SK-N-MC (cell line): ENCODE measurements at places on chromosomes 16 and 17.

DNA sequence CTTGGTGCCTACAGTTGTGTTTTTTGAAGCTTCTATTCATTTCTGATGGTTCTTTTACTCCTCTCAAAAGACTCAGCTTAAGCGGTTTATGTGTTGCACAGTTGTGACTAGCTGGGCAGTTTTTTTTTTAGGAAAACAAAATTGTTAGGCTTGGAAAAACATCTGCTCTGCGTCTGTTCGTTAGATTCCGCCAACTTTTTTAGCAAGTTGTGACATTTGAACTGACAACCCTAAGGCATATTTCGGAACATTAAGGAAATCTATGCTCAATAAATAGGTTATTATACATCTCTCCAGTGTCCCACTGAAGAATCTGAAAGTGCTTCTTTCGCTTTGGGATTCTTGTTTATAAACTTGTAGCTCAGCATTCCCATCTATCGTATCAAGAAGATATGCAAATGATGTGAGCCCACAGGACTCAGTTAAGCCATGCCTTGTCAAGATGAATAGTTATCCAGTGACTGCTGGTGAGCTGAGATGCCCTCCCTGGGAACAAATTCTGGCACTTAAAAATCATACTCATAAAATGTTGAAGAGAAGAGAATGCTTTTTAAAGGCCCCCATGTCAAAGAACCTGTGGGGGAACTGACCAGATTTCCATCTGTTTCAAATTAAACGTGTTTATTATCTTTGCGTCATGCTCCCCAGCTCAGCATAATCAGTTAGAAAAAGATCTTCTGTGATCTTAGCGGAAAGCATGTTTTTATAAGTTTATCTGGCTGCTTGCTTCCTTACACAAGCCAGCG, 109.0 kb upstream of the FAM20A start:
- peak; percentile 67 for DNase-seq

DNA sequence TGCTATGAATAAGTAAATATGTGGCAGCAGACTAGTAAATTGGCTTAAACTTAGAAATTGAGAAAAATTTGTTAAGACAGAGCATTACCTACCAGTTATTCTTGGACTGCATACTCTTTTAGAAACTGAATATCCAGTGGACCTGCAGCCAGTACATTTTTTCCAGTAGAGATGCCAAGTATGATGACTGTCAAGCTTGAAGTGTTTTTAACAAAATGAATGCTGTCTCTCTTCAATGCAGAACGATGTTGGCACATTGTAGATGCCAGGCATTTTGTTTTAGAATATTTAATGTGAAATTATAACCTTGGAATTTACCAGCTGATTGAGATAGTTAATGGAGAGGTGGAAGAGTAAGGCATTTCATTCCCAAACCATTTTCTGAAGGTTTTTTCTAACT, 52.5 kb downstream of the NFAT5 start:
- DNase-seq: no peak

DNA sequence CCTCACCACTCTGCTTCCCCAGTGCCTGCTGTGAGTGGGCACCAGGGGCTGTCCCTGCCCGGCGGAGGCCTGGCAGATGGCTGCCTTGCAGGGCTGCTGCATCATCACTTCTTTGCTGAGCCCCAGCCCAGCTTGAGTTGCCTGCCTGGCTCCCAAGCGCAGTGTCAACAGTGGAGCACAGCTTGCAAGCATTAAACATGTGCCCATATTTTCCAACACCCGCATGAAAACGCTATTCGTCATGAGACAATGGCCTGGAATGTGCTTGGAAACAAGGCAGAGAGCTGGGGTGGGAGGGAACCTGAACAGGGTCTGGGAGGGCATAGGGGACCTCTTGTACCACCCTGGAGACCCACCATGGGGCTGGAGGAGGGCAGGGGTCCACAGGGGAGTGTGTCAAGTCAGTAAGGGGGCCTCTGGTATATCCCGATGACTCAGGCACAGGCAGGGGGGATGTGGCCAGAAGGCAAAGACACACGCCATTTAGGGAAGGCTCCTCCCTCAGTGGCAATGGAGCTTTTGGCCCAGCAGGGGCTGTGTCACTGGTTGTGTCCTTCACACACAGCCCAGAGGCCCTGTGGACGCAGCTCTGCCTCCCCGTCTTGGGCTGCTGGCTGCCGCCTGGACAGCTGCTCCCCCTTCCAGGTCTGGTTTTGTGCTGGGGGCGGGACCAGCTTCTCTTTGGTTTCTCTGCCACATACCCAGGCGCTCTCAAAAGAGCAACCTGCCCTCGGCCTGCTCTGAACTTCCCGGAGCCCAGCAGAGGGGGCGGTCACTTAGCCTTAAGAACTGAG, 17.4 kb upstream of the MTSS2 start:
- no peak for DNase-seq

DNA sequence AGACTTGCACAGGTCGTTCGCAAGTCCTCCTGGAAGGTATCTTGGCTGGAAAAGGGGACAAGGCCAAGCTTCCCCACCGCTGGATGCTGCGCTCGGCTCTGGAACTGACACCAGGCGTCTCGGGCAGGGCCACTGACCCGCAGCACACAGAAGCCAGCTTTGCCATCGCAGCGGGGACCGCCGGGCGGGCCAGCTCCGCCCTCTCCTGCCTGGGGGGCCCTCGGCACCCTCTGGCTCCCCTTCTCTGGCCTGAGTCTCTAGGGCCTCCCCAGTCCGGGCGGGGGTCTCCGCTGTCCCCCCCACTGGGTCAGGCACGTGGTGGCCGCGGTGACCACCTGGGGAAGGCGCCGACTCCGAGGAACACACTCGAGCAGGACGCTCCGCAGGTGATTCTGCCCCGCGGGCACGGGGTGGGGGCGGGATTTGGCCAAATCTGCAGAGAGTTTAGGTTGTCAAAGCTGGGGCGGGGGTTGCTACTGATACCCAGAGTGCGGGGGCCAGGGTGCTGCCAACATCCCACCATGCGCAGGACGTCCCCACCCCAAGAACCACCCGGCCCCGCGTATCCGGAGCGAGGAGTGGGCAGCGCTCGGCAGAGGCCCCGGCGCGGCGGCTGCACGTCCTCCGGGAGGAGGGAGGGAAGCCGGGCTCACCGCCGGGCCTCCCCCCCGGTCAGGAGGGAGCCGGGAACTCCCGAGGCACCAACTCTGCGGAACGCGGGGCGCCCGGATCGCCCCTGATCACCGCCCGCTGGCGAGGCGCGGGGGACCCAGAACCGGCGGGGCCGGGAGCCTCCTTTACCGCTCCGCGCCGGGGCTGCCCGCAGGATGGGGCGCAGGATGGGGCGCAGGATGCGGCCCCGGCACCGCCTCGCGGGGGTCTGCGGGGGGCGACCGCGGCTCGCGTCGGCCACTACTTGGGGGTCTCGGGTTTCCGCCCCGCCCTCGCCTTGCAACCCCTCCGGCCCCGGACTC, 744 bp upstream of the METRNL start:
- DNase-seq: no peak

DNA sequence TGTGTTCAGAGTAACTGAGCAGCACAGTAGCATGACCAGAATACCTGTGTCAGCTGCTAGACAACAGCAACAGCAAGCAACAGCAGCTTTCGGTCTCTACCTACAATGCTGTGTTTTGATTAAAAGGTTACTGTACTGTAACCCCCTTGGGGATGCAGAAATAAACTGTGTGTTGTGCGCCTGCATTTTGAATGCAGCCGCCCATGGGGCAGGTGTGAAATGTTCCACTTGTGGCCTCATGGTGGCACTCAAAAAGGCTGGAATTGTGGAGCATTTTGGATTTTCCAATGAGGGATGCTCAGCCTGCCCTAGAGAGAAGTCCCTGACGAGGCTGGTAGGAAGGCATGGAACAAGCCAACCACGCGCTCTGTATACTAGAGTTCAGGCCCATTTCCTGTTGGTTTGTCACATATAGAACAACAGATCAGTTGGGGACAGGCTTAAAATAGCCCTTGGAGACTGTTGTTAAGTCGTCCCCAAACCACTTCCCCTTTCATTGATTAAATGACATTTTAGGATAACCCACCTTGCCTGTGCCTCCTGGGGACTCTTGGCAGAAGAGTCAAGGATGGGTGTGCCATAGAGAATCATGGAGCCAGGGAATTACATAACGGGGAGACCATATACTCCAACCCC, 27.1 kb downstream of the SCPEP1 start:
- no peak for DNase-seq

DNA sequence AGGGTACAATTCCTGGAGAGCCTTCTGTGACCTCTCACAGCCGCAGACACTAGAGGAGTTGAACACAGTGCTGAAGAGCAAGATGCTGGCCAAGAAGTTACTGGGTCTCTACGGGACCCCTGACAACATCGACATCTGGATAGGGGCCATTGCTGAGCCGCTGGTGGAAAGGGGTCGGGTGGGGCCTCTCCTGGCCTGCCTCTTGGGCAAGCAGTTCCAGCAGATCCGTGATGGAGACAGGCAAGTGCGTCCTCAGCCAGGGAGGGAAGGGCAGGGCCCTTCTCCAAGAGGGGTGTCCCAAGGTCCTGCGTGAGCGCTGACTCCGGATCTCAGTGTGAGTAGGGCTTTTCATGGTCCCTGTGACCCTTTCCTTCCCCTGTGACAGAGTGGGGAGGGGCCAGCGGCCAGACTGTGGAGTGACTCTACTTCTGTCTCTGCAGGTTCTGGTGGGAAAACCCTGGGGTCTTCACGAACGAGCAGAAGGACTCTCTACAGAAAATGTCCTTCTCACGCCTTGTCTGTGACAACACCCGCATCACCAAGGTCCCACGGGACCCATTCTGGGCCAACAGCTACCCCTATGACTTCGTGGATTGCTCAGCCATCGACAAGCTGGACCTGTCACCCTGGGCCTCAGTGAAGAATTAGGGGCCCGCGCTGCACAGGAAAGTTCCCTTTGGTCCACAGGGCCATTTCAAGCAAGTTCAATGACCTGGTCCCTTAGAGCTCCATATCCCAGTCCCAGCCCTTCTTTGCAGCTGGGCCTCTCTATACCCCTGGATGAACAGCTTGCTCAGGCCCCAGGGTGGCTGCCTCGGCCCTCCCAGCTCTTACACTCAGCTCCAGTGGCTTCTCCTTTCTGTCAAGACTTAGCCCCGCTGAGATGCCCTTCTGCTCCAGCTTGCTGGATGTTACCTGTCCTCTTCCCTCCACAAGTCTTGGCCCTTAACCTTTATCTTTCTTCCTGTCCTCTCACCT, 13.1 kb downstream of the MPO start:
- DNase-seq: no peak

DNA sequence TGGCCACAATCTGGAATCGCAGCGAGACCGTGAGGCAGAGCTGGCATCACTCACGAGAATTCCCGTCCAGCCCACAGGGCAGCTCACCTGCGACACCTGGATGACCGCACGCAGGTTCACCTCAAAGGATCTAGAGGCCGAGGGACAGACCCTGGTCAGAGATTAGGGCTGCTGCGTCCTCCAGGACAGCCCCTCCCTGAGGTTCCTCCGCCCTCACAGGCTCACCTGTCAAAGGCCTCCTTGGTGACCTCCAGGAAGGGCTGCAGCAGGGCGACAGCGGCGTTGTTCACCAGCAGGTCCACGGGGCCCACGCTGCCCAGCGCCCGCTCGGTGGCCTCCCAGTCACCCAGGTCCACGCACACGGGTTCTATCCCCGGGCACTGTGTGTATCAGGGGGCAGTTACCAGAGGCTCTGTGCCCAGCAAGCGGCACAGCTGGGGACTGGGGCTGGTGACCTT, 834 bp downstream of the DCXR start:
- DNase-seq: no peak

- no peak for DNase-seq
These were observed 26.4 kb upstream of the BEAN1 start for GRCh38 chr16:66400503-66401380.

DNA sequence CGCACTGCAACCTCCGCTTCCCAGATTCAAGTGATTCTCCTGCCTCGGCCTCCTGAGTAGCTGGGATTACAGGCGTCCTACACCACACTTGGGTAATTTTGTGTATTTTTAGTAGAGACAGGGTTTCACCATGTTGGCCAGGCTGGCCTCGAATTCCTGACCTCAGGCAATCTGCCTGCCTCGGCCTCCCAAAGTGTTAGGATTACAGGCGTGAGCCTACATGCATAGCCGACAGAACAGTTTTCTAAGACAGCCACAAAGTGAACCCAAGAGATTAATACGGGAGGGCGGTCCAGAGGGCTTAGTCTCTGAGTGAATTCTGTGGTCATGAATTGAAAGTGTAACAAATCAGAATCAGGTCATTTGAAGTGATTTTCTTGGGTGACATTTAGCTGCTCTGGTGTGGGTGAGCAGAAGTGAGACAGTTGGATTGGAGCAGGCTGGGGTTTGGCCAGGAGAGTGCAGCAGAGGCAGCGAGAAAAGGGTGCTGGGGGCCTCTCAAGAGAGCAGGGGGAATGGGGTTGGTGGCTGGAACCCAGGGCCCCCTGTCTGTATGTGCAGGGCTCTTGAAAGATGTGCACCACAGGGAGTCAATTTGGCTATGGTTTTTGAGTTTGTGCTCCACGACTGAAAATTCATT, 231.4 kb upstream of the WSCD1 start:
- no peak for DNase-seq

GRCh38 chr17:9036336-9036735, 15.0 kb downstream of the NTN1 start:
- DNase-seq: no peak

GRCh38 chr17:17082878-17083277, 40.6 kb downstream of the MPRIP start:
- DNase-seq: no peak

DNA sequence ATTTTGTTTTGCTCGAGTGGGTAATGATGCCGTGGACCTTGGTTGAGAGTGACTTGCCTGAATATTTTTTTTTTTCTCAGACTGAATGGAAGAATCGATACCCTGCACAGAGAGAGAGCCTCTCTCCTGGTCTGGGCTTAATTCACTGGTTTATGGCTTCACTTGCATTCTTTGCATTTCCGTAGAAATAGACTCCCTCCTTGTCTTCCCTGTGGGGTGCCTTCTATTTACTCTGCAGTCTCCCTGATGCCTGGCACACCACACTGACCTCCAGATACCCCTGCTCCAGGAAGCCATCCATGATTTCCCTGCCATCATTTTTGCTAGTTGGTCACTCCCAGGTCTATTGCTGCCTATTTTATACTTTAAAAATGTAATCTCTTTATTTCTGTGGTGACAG, 238.0 kb downstream of the SNX29 start:
- DNase-seq: no peak

- DNase-seq: no peak
These were observed 54.7 kb downstream of the HS3ST3B1 start for GRCh38 chr17:14355556-14355955.

- no peak for DNase-seq
These were observed 16.2 kb downstream of the CHST4 start for GRCh38 chr16:71542377-71542776.

GRCh38 chr16:88943131-88943664, 33.8 kb downstream of the CBFA2T3 start:
- DNase-seq: no peak

GRCh38 chr17:70624211-70624610, 454.9 kb downstream of the KCNJ2 start:
- no peak for DNase-seq
